Lung (tissue), 17 donors: ENCODE measurements at places on chromosomes 11 and 22. TPM values are rescaled to one million over a fixed set of nuclear protein-coding genes. Genes with fewer than 3 reads are reported as not detected.

- no peaks in the 10 kb centered on the region for H3K36me3 ChIP-seq
- no peaks in the 10 kb centered on the region for H3K4me1 ChIP-seq
- peak overlapping the region; percentile 2 for H3K27ac ChIP-seq
- no peak overlapping the region for H3K4me3 ChIP-seq
- H3K27me3 ChIP-seq = no peaks in the 10 kb centered on the region
- peak; percentile 77 for DNase-seq
These were observed 78.8 kb upstream of the TOP3B start for GRCh38 chr22:22061085-22062077.

GRCh38 chr11:3958281-3958680 lies 102.8 kb downstream of the STIM1 start:
- H3K4me3 ChIP-seq = no peak overlapping the region
- no peaks in the 10 kb centered on the region for H3K36me3 ChIP-seq
- no peak overlapping the region for H3K27ac ChIP-seq
- H3K4me1 ChIP-seq = no peaks in the 10 kb centered on the region
- no peak for DNase-seq

DNA sequence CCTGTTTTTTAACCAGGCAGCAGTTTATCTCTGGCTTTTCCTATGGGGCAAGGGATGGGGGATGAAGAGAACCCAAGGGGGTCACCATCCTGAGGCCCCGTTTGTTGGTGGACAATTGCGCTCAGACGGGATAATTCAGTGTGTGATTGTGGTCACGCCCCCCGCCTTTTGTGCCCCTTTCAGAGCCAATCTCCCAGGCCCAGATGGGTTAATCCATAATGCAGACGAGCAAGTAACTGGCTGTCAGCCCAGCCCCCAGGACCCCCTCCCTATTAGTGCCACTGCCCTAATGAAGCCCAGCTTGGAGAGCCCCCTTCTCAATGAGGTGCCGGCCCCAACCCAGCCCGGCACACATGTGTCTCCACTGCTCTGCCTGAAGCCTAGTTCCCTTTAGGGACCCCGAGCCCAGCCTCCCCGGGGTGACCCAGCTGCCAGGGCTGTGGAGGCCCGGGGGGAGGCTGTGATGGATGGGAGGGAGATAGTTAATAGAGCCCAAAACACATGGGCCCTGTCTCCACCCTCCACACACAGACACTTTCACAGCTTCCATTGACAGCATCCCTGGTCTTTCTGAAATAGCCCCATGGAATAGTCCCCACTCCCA lies 19.1 kb upstream of the ROBO3 start:
- H3K4me3 ChIP-seq = no peak overlapping the region
- H3K27ac ChIP-seq = no peak overlapping the region
- no peaks in the 10 kb centered on the region for H3K36me3 ChIP-seq
- peaks cover 19% of the 10 kb centered on the region for H3K4me1 ChIP-seq

DNA sequence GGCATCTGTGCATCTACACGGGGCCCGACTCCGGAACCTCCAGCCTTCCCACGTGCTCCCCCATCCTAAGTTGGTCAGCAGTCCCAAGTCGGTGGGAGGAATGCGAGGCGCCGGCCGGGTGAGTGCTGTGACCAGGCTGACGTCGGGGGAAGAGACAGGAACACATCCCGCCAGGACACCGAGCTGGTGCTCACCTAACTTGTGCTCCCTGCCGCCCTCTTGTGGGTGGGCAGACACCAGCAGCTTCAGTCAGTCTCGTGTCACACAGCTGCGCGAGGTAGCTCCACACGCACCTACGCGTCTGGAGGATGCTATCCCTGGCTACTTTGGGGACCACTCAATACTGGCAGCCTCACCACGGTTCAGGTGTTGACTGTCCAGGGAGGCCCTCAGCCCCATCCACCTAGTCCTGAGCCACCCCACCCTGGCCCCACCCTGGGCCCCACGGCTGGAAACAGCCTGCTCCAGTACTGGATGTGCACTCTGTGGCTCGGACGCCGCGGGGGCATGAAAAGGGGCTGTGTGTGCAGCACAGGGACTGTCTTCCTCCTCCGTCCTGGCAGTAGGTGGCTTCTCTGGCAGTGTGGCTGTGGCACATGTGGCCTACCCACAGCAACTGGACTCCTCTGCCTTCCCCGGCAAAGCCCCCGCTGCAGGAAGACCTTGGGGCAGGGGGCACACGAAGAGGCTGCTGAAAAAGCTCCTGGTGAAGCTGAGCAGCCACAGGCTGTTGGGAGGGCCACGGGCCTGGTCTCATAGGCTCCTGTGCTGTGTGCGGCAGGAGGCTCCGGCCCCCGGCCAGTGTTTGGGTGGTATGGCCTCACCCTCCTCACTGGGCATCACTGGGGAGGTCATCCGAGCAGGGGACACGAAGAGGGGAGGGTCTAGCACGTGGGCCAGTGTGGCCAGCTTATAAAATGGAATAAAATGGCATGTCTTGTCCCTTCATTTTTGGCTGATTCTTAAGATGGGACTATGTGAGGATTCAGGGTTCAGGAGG lies 11.2 kb upstream of the BID start:
- no peaks in the 10 kb centered on the region for H3K36me3 ChIP-seq
- H3K27me3 ChIP-seq = no peaks in the 10 kb centered on the region
- DNase-seq = no peak

GRCh38 chr11:2540223-2540991 lies 95.6 kb downstream of the KCNQ1 start:
- H3K4me1 ChIP-seq = peaks cover 4% of the 10 kb centered on the region
- H3K4me3 ChIP-seq = no peak overlapping the region
- no peak for DNase-seq
- H3K27ac ChIP-seq = no peak overlapping the region
- no peaks in the 10 kb centered on the region for H3K27me3 ChIP-seq

VPREB3 gene
- total RNA-seq = not detected

DNA sequence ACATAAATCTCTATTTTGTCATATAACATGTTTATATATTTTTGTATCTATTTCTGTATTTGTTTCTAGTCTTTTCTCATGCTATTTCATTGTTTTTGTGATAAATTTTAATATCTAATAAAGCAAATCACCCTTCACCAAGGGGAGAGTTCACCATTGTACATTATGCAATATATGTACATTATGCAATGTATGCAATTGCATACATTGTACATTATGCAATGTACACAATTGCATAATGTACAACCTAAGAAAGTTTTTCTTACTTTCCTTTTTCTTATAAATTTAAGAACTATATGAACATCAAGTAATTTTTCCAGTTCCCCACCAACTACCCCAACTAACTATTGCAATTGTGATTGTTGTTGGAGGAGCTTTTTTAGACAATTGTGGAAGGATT lies 44.1 kb upstream of the GLYATL2 start:
- DNase-seq = no peak
- H3K4me3 ChIP-seq = no peak overlapping the region
- H3K27ac ChIP-seq = no peak overlapping the region
- no peaks in the 10 kb centered on the region for H3K36me3 ChIP-seq

- no peaks in the 10 kb centered on the region for H3K36me3 ChIP-seq
- DNase-seq = no peak
- H3K27ac ChIP-seq = no peak overlapping the region
- no peaks in the 10 kb centered on the region for H3K4me1 ChIP-seq
- no peak overlapping the region for H3K4me3 ChIP-seq
- no peaks in the 10 kb centered on the region for H3K27me3 ChIP-seq
These were observed 13.8 kb downstream of the MRGPRF start for GRCh38 chr11:68999093-68999747.

DNA sequence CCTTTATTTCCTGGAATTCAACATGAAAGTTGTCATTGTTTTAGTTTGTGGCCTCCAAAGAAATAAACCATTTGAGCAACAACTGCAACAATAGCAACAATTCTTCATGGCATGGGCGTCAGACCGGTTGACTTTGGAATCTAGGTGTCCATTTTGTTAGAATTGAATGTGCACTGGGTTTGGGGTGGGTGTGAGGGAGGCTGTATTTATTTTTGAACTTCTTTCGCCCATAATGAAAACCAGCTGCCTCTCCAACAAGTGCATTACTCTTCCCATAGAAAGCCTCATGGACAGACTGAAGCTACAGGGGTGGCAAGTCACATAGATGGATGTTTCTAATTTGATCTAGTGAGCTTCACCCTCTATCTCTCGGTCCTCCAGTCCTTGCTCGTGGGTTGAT lies 85.4 kb downstream of the ADAMTS15 start:
- H3K4me1 ChIP-seq = peaks cover 9% of the 10 kb centered on the region
- DNase-seq = no peak
- H3K36me3 ChIP-seq = no peaks in the 10 kb centered on the region
- no peak overlapping the region for H3K27ac ChIP-seq
- H3K27me3 ChIP-seq = no peaks in the 10 kb centered on the region
- no peak overlapping the region for H3K4me3 ChIP-seq

GRCh38 chr22:41777749-41778425 lies 22.6 kb upstream of the CCDC134 start:
- H3K4me1 ChIP-seq = no peaks in the 10 kb centered on the region
- no peak overlapping the region for H3K27ac ChIP-seq
- H3K36me3 ChIP-seq = no peaks in the 10 kb centered on the region
- no peak for DNase-seq
- H3K27me3 ChIP-seq = no peaks in the 10 kb centered on the region

PLA2G3 gene
- total RNA-seq = 17.4 TPM

DNA sequence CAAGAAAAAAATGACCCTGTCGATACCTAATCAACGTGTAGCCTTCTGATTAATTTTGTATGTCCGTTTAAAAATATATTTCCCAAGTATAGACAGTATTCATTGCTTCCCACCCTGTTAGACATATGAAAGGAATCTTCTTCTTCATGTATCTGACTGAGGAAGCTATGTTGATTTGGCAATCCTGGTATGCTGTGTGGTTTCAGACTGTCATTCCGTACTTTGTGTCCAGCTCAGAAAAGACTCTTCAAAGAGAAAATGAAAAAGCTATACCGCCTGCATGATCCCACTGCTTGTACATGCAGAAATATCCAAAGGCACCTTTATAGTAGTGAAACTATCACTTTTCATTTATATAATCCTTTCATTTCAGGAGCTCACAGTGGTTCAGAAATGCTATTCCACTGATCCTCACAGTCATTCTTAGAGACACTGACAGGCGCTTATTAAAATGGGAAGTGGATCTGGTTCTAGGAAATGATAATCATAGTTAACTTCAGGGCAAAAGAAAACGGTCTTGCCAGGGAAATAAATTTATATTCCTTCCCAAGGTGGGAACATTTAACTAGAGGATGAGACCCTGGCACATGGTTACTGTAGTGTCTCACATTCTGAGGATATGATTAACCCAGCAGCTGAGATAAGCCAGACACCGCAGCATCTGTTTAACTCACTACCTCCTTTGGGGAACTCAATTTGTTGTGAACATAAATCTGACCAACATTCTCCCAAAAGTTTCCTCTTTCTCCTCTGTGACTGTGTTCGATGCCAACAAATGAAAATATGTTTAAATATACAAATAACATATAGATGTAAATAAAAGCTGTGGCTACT lies 599.2 kb upstream of the LUZP2 start:
- H3K4me1 ChIP-seq = no peaks in the 10 kb centered on the region
- no peaks in the 10 kb centered on the region for H3K27me3 ChIP-seq
- no peak overlapping the region for H3K27ac ChIP-seq
- DNase-seq = no peak
- no peaks in the 10 kb centered on the region for H3K36me3 ChIP-seq
- H3K4me3 ChIP-seq = no peak overlapping the region

DNA sequence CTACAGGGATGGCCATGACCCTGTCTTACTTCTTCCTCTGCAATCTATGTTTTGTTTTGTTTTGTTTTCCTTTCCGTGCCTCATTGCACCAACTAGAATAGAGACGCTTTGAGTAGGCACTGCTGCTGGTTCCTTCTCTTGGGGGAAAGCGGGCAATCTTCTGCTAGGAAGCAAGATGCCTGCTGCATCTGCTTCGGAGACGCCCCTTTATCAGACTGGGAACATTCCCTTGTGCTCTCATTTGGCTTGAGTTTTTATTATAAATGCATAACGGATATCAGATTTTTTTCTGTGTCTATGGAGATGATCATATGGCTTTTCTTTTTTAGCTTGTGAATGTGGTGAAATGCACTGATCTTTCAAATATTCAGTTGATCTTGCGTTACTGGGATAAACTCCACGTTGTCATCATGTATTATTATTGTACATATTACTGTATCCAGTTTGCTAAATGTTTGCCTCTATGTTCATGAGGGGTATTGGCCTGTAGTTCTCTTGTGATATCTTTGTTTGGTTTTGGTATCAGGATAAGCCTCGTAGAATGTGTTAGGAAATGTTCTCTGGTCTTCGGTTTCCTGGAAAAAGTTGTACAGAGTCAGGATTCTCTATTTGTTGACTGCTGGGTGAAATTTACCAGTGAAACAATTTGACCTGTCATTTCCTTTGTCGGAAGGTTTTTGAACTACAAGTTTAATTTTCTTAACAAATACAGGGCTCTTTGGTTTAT lies 23.4 kb upstream of the KRTAP5-6 start:
- H3K27ac ChIP-seq = no peak overlapping the region
- DNase-seq = peak; percentile 69
- H3K27me3 ChIP-seq = peaks cover 6% of the 10 kb centered on the region
- H3K36me3 ChIP-seq = no peaks in the 10 kb centered on the region
- no peak overlapping the region for H3K4me3 ChIP-seq

DNA sequence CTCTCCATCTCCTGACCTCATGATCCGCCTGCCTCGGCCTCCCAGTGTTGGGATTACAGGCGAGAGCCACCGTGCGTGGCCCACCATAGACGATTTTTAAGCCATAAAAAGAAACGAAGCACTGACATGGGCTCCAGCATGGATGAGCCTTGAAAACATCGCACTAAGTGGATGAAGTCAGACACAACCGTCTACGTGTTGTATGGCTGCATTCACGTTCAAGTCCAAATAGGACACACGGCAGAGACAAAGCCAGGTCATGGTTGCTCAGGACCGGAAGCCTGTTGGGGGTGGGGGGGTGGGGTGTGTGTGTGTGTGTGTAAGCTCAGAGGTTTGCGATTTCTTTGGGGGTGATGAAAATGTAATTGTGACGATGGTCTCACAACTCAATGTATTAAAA lies 10.0 kb downstream of the RRP7A start:
- DNase-seq = no peak
- H3K27ac ChIP-seq = no peak overlapping the region
- no peaks in the 10 kb centered on the region for H3K27me3 ChIP-seq

DNA sequence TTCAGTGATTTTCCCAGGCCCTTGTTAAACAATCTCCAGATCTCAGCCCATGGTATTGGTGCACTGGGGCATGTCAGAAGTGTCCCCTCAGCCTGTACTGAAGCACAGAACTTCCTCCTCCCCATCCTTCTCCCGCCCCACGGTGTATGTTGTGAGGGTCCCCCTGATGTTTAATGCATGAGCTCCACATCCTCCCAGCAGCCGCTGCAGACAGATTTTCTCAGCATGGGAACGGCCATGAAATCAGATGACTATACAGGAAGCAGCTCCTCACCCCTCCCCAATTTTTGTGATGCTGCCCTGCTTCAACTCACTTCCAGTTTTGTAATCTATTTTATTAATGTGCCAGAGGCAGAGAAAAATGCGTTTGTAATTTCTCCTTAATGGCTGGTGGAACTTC lies 406.0 kb downstream of the MIAT start:
- H3K36me3 ChIP-seq = no peaks in the 10 kb centered on the region
- no peaks in the 10 kb centered on the region for H3K27me3 ChIP-seq
- no peak overlapping the region for H3K4me3 ChIP-seq
- peak; percentile 53 for DNase-seq
- H3K4me1 ChIP-seq = no peaks in the 10 kb centered on the region
